ENCODE measurements at places on chromosomes 2 and 18.

- DNase-seq = no peak
These were observed 75.0 kb downstream of the EMILIN2 start for GRCh38 chr18:2921778-2922177.

- no peak for DNase-seq
These were observed 370.9 kb upstream of the ZEB2 start for GRCh38 chr2:144890828-144891227.

DNA sequence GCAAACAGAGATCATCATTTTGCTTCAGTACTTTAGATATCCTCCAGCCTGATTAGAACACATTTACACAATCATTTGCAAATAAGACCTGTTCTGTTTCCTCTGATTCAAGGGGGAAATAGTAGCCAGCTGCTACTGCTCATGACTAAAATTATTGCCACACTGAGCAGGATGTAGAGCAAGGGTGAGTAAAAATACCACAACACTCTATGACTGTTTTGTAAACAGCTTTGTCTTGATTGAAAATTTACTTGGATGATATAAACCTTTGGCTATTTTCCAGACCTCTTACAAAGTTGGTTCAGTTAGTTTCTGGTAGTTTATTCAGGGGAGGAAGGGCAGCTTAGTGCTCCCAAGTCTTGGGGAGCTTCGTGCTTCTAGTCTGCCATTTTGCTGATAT lies 286.4 kb upstream of the CNTNAP5 start:
- peak; percentile 54 for DNase-seq

- no peak for DNase-seq
These were observed 131.1 kb downstream of the AFF3 start for GRCh38 chr2:100011272-100011731.

All from kidney capillary endothelial cell (primary cell).